Pancreas (tissue), 10 donors: ENCODE measurements at places on chromosomes 11 and 22. TPM values are rescaled to one million over a fixed set of nuclear protein-coding genes. Genes with fewer than 3 reads are reported as not detected.

GRCh38 chr11:68140496-68141245 is 19.5 kb upstream of the CHKA start:
- no peak for DNase-seq
- no peak overlapping the region for H3K4me3 ChIP-seq
- H3K36me3 ChIP-seq, result no peaks in the 10 kb centered on the region
- no peaks in the 10 kb centered on the region for H3K27me3 ChIP-seq
- peaks cover 49% of the 10 kb centered on the region for H3K4me1 ChIP-seq

DNA sequence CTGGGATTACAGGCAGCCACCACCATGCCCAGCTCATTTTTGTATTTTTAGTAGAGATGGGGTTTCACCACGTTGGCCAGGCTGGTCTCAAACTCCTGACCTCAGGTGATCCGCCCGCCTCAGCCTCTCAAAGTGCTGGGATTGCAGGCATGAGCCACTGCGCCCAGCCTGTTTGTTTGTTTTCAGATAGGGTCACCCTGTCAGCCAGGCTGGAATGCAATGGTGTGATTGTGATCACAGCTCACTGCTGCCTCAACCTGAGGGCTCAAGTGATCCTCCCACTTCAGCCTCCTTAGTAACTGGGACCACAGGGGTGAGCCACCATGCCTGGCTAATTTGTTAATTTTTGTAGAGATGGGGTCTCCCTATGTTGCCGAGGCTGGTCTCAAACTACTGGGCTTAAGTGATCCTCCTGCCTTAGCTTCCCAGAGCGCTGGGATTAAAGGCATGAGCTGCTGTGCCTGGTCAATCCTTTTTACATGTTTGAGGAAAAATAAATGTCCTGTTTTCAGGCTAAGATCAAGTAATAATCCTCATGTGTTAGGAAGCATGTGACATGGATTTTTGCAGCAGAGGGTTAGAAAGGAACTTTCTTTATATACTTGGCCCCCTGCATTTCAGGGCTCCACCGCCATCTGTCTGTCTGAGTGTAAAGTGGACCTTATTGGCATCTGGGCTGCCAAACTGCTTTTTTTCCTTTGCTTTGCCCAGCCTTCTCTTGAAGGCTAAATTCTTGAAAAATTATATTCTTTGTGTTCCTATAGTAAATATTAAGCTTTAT is 4.8 kb upstream of the SLC3A2 start:
- H3K4me1 ChIP-seq, result peaks cover 16% of the 10 kb centered on the region
- DNase-seq, result no peak
- H3K4me3 ChIP-seq, result no peak overlapping the region

- H3K4me3 ChIP-seq, result no peak overlapping the region
- no peaks in the 10 kb centered on the region for H3K27me3 ChIP-seq
- H3K4me1 ChIP-seq, result peaks cover 4% of the 10 kb centered on the region
- DNase-seq, result peak; percentile 64
- no peaks in the 10 kb centered on the region for H3K36me3 ChIP-seq
Observed at GRCh38 chr11:67644472-67645418, 5.2 kb upstream of the TBX10 start.

DNA sequence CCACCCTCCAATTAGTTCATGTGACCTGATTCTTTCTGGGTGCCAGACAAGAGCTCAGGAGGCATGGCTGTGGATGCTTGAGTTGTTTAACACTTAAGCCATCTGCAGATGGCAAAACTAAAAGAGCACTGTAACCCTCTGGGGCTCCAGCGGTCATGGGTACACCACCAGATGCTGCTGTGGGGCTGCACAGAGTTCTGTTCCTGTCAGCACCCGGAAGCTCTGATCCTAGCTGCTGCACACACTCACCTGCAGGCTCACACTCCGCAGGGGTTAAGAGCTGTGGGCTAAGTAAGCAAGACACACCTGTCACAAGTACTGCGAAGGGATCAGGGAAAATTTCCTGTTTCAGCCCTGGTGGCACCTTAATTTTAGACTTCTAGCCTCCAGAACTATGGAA is 307.8 kb downstream of the C11orf87 start:
- no peaks in the 10 kb centered on the region for H3K36me3 ChIP-seq
- no peaks in the 10 kb centered on the region for H3K4me1 ChIP-seq
- H3K27me3 ChIP-seq, result no peaks in the 10 kb centered on the region
- no peak overlapping the region for H3K27ac ChIP-seq
- no peak overlapping the region for H3K4me3 ChIP-seq
- DNase-seq, result peak; percentile 11

DNA sequence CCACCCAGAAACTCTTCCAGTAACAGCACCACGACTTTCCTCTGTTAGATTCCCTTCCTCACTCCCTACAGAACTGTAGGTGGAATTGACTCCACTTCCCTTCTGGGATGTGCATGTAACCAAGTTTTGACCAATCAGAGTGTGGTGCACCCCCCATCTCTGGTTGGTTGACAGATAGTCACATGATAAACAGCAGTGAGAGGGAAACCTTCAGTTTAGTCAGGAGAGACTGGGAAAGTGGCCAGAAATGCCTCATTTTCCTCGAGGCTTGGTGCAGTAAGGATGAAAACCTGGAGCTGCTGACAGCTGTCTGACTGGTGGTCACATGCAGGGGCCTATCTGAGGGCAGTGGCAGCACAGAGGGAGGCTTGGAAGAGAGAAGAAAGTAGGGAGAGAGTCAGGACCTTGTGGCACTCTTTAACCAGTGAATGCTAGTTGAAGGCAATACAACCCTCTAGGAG is 67.3 kb upstream of the GRK3 start:
- H3K4me1 ChIP-seq, result no peaks in the 10 kb centered on the region
- no peaks in the 10 kb centered on the region for H3K27me3 ChIP-seq
- H3K27ac ChIP-seq, result no peak overlapping the region
- DNase-seq, result no peak
- H3K36me3 ChIP-seq, result no peaks in the 10 kb centered on the region

DNA sequence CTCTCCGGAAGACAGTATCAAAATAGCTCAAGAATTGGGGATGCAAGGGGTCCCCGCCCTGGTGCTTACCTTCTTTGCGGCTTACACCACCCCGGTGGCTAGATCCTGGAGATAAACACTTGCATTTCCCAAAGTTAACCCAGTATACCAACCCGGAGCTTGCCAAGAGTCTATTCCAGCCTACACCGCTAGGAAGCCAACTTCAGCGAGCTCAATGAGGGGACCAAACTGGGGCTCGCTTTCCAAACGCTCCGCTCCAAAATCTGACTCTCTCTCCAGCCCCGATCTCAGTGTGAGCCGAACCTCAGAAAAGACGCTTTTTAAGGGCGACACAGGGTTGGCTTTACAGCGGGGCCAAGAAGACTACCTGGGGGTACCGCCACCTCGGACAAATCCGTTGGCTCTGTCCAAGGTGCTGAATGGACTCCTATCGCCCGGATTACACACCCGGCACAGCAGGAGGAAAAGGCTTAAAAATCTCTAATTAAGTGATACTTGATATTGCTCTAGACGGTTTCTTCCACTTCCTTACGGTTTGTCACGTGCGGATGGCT is 20.1 kb upstream of the BDNF start:
- H3K27ac ChIP-seq, result no peak overlapping the region
- H3K4me3 ChIP-seq, result no peak overlapping the region
- peak; percentile 37 for DNase-seq
- no peaks in the 10 kb centered on the region for H3K36me3 ChIP-seq
- peaks cover 6% of the 10 kb centered on the region for H3K27me3 ChIP-seq

DNA sequence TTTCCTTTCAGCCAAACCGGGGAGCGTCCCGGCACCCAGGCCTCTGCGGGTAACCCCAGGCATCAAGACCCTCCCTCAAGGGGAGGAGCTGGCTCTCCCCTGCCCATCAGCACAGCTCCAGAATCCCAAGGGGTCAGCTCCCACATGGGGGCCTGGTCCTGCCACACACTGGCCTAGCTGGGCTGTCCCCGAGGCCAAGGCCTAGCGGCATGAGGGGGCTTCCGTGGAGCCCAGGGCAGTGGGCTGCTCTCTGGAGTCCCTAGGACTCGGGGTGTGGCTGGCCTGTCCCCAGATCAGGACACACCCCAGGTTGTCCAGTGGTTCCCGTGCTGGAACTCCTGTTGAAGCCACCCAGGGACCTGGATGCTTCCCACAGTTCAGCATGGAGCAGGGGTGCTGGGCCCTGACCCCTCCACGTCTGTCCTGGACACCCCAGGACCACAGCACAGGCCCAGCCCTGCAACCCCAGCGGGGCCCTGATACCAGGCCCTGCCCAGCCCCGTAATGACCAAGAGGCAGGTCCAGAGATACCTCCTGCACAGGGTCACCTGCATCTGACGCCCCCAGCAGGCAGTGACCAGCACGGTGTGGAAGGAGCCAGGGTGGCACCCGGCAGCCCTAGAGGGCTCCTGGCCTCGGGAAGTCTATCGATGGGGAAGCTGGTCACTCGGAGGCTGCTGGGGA is 5.5 kb downstream of the HRAS start:
- DNase-seq, result peak; percentile 31
- H3K27me3 ChIP-seq, result no peaks in the 10 kb centered on the region
- H3K4me1 ChIP-seq, result no peaks in the 10 kb centered on the region
- H3K27ac ChIP-seq, result no peak overlapping the region
- no peak overlapping the region for H3K4me3 ChIP-seq

DNA sequence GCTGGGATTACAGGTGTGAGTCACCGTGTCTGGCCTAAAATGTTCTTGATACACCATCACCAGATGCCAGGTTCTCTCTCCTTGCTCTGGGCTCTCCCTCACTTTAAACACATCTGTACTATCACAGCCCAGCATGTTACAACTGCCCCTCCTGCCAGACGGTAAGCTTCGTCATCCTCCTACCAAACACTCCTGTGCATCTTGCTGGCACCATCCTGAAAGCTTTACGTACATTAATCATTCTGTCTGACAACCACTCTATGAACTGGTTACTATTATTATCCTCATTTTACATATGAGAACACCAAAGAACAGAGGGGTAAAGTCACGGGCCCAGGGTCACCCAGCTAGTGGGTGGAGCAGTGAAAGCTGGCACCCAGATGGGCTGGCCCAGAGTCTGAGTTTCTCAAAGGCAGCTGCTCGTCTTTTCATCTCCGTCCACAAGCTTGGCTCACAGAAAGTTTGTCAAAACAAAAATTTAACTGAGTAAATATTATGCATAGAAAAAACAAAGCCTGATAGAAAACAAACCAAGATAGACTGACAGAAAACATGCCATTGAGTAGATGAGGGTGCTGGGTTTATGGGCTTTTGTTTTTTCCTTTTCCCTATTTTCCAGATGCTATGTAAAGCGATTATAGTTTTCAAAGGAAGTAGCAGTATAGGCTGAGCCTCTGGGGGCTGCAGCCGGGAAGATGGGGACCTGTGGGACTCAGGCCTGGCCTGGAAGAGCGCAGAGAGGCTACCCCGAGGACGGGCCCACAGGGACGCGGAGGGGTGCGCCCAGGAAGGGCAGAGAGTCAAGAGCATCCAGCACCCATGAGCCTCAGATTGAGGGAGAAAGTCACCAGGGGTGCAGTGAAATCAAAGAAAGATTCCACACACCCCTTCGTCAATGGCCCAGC is 9.5 kb downstream of the PLA2G6 start:
- no peaks in the 10 kb centered on the region for H3K36me3 ChIP-seq
- H3K27ac ChIP-seq, result peak overlapping the region; percentile 76
- no peaks in the 10 kb centered on the region for H3K4me1 ChIP-seq
- DNase-seq, result no peak
- no peaks in the 10 kb centered on the region for H3K27me3 ChIP-seq

- H3K4me1 ChIP-seq, result no peaks in the 10 kb centered on the region
- no peaks in the 10 kb centered on the region for H3K27me3 ChIP-seq
- H3K4me3 ChIP-seq, result no peak overlapping the region
Observed at GRCh38 chr22:34080433-34080832, 160.2 kb upstream of the LARGE1 start.

GRCh38 chr11:9899676-9900075 is 235.8 kb downstream of the SWAP70 start:
- H3K4me3 ChIP-seq, result no peak overlapping the region
- no peaks in the 10 kb centered on the region for H3K4me1 ChIP-seq

DNA sequence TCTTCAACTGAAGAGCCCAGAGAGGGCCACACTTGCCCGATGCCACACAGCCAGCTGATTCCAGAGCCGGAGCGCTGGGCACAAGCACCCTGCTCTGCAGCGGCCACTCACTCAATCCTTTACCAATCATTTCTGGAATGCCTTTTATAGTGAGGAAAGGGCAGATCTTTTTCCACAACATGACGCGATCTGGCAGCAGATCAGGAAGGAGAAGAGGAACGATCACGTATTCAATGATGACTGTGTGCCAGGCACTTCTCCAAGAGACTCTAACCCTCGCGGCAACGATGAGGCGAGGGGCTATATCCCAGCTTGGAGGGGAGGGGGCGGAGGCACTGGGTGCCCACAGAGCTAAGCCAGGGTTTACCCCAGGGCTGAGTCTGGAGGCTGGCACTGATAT is 56.3 kb upstream of the TCF20 start:
- no peaks in the 10 kb centered on the region for H3K36me3 ChIP-seq
- no peak for DNase-seq
- no peaks in the 10 kb centered on the region for H3K4me1 ChIP-seq
- H3K27me3 ChIP-seq, result no peaks in the 10 kb centered on the region
- H3K4me3 ChIP-seq, result no peak overlapping the region

- peaks cover 8% of the 10 kb centered on the region for H3K4me1 ChIP-seq
- DNase-seq, result no peak
- H3K27me3 ChIP-seq, result no peaks in the 10 kb centered on the region
- no peaks in the 10 kb centered on the region for H3K36me3 ChIP-seq
- no peak overlapping the region for H3K4me3 ChIP-seq
Observed at GRCh38 chr11:94708642-94709041, 59.5 kb upstream of the AMOTL1 start.

- no peak overlapping the region for H3K27ac ChIP-seq
- H3K4me3 ChIP-seq, result no peak overlapping the region
- no peaks in the 10 kb centered on the region for H3K4me1 ChIP-seq
- DNase-seq, result no peak
Observed at GRCh38 chr11:60240662-60241061, 2.3 kb downstream of the MS4A4E start.

GRCh38 chr11:80077113-80077512 is 636.3 kb upstream of the TENM4 start:
- no peaks in the 10 kb centered on the region for H3K36me3 ChIP-seq
- DNase-seq, result no peak
- H3K4me3 ChIP-seq, result no peak overlapping the region
- H3K27ac ChIP-seq, result no peak overlapping the region
- no peaks in the 10 kb centered on the region for H3K4me1 ChIP-seq
- H3K27me3 ChIP-seq, result no peaks in the 10 kb centered on the region

- H3K27me3 ChIP-seq, result no peaks in the 10 kb centered on the region
- no peak overlapping the region for H3K4me3 ChIP-seq
- peak overlapping the region; percentile 22 for H3K27ac ChIP-seq
- DNase-seq, result no peak
Observed at GRCh38 chr11:123145661-123146060, 49.4 kb downstream of the CLMP start.

The POU2F3 gene
- 2.6 TPM for total RNA-seq

The RAG1 gene
- total RNA-seq, result 0.47 TPM

The KCNJ1 gene
- total RNA-seq, result 0.03 TPM

The PGR gene
- total RNA-seq, result 1.2 TPM

The FGF3 gene
- total RNA-seq, result not detected

The RASL10A gene
- total RNA-seq, result 0.58 TPM

The CYTH4 gene
- total RNA-seq, result 5.3 TPM

The KRTAP5-8 gene
- total RNA-seq, result not detected
